Jurkat, Clone E6-1 (cell line): ENCODE measurements at places on chromosomes 1 and 21.
A peak's percentile ranks its signal among the peaks of the same experiment; 100 is the strongest.

DNA sequence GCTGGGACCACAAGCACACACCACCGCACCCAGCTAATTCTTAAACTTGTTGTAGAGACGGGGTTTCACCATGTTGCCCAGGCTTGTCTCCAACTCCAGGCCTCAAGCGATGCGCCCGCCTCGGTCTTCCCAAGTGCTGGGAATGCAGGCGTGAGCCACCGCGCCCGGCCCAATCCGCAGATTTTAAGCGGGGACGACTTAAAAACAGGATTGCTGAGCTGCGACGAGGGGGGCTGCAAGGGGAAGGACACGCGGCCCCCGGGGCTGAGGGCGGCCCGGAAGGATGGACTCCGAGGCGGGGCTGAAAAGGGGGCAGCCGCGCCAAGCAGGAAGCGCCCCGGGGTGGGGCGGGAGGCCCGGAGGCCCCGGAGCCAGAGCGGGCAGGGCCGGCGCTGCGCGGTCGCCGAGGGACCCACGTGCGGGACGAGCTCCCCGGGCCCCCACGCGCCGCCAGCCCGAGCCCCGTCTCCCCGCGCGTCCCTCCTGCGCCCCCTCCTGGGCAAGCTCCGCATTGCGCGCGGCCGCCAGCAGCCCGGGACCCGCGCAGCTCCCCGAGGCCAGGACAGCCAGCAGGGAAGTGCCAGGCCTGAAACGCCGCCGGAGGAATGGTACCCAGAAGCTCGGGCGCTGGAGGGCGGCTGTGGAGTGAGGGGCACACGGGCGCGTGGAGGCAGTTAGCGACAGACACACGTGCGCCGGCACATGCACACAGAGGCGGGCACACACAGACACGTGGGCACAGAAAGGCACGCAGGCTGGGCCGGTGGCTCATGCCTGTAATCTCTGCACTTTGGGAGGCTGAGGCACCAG is 5.5 kb upstream of the PRKCZ start:
- DNase-seq = no peak

DNA sequence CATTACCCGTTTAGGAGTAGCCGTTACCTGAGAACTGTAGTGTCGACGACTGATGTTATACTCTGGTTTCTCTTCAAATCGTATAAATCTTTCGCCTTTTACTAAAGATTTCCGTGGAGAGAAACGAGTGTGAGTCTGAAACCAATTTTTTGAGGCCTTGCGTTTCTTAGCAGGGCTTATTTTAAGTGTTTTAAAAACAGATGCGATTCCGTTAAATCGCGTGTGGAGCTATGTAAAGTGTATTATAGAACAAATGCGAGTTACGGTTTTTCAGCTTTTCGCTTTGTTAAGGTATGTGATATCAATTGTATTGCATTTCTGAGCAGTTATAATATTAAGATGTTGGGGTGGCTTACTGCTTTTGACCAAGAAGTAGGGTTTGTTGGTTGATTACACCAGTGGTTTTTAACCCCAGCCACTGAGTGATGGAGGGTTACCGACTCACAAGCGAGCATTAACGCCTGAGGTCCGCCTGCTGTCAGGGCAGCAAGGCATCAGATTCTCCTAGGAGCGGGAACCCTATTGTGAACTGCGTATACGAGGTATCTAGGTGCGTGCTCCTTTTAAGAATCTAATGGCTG is 18.0 kb downstream of the KIAA2013 start:
- DNase-seq = peak; percentile 99

DNA sequence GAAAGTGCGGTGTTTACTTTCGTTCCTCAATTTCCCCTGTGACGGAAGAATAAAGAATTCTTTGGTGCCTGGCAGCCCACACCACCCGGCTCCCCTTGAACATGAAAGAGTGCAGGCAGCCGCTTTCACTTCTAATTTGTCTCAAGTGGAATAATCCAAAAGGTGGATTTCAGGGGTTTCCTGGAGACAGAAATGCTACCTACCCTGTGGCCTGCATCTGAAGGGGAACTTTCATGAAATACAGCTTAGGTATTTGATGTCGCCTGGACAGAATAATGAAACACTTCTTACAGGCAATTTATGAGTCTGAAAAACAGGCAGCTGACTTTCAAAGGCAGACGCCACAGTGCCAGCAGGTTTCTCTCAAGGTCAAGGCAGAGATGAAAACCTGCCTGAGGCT is 169.5 kb upstream of the USP24 start:
- DNase-seq = no peak

DNA sequence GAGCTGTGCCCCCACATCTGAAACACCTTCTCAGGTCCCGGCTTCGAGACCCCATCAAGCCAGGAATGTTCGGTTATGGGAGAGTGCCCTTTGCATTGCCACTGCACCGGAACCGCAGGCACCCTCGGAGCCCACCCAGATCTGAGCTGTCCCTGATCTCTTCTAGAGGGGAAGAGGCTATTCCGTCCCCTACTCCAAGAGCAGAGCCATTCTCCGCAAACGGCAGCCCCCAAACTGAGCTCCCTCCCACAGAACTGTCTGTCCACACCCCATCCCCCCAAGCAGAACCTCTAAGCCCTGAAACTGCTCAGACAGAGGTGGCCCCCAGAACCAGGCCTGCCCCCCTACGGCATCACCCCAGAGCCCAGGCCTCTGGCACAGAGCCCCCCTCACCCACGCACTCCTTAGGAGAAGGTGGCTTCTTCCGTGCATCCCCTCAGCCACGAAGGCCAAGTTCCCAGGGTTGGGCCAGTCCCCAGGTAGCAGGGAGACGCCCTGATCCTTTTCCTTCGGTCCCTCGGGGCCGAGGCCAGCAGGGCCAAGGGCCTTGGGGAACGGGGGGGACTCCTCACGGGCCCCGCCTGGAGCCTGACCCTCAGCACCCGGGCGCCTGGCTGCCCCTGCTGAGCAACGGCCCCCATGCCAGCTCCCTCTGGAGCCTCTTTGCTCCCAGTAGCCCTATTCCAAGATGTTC is 4.3 kb downstream of the ADAMTSL4 start:
- DNase-seq = no peak

DNA sequence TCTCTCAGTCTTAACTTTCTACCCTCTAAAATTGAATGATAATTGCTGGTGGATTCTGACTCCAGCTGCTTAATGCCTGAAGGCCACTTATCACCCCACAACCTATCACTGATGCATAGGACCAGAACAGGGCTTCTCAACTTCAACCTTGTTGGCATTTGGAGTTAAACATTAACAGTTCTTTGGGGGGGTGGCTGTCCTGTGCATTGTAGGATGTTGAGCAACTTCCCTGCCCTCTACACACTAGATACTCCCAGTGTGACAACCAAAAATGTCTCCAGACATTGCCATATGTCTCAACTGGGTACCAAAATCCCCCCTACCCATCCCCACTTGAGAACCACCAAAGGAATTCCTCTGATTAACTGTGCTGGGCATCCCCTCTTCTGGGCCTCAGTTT is 275.4 kb upstream of the TMEM51 start:
- DNase-seq = no peak

DNA sequence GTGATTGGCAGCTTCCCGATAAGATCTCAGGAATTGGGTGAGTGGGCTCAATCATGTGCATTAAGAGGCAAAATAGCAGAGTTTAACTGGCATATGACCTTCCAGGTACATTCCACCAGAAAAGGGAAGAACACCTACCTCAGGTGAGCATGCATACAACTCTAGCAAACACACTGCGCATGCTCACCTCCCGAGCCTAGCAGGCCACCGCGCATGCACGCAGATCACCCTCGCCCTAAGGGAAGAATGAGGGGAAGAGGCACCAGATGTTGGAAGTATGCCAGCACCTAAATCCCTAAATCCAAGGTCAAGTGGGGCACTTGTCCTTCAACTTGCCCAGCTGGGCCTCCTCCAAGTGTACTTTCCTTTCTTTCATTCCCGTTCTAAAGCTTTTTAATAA is 23.6 kb upstream of the CBR3 start:
- DNase-seq = no peak
